Head of caudate nucleus (tissue), 42 donors: ENCODE measurements at places on chromosomes 7 and 10.

- DNase-seq, result no peak
Measured at GRCh38 chr7:106957766-106958165, 86.7 kb upstream of the PRKAR2B start.

- DNase-seq, result no peak
Measured at GRCh38 chr7:124914298-124914697, 15.3 kb downstream of the POT1 start.

DNA sequence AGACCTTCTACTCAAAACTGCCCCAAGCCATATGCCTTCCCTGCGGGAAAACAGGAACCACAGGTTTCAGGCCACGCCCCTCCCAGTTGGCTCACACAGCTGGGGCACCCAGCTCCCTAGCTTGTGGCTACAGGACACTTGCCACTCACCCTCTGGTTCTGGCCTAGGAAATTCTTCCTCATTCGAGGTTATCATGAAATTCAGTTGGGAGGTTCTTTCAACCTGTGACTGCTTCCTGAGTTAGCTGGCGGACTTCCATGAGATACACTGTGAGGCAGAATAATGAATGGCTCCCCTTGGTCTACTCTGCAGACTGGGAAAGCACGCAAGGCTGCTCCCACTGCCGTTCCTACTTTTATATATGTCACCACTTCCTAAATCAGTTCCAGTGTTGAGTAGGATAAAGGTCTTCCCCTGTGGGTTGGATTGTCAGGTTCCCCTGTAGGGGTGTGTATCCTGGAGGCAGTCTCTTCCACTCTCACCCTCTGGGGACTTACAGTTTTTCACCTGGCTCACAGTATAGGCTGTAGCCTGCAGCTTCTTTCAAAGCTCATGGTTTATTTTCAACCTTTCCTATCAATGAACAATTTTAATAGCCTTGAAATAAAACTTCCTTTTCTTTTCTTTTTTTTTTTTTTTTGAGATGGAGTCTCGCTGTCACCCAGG is 37.0 kb downstream of the GPR22 start:
- no peak for DNase-seq

- DNase-seq, result no peak
Measured at GRCh38 chr7:144969787-144970186, 133.9 kb upstream of the TPK1 start.

DNA sequence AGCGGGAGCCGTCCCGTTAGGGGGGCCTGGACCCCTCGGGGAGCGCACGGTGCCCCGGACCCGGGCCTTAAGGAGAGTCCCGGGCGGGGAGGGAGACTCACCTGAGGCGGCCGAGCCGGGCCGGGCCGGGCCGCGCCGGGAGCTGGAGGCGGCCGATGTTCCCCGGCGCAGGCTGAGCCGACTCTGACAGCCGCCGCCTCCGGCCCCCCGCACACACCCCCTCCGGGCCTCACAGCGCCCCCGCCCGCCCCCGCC is at the start of gene ACHE:
Gene ACHE, minus strand, starts transcription at position 188 of the 255 bp plus-strand sequence. CDS start 1,656 bp downstream, outside the sequence.
- DNase-seq, result no peak

GRCh38 chr10:93913706-93914105 is 19.9 kb downstream of the SLC35G1 start:
- DNase-seq, result no peak

DNA sequence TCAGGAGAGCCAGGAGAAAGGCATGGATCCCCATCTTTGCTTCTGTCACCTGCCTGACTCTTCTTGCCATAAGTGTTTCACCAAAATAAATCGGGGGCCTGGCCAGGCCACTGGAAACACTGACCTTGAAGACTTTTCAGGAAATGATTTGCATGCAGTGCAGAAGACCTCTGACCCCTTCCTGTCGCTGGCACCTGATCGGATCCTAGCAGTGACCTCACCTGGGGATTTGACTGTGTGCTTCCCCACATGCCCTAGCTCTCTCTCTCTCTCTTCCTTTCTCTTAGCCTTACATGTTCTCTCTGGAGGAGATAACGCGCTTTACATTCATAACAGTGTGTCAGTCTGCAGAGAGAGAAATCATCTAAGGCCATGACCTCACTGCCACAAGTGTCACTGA is 243.0 kb downstream of the PRPF18 start:
- DNase-seq, result no peak

- no peak for DNase-seq
Measured at GRCh38 chr7:115271332-115272235, 349.7 kb downstream of the MDFIC start.

DNA sequence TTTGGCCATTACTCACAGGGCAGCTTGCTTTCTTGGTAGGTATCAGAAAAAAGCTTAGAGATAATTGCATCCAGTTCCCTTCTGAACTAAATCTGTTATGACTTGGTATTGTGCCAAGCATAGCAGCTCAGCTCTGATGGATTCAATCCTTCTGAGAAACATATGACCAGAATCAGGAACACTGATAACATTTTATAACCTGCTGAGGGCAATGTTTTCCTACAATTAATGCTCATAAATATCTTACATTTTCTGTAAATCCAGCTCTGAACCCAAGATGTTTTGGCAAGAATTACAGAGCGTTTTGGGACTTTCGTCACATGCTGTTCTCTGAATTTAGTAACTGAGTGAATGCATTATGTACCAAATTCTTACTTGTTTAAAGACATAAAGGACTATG is 167.8 kb downstream of the KIF20B start:
- DNase-seq, result no peak

DNA sequence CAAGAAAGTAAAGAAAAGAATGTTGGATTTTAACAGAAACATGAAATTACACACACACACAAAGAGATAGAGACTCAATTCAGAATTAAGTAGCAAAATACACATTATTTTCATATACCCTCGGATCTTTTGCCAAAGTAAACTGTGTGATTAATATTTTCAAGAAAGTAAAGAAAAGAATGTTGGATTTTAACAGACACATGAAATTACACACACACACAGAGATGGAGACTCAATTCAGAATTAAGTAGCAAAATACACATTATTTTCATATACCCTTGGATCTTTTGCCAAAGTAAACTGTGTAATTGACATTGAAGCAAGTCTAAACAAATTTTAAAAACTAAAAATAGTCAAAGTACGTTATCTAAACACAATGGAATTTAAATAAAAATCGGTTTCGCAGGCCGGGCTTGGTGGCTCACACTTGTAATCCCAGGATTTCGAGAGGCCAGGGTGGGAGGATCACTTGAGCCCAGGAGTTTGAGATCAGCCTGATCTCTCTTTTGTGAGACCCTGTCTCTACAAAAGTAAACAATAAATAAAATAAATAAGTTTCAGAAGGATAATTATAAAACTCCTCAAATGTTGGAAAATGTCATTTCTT is 337.3 kb upstream of the MAGI2 start:
- no peak for DNase-seq

- no peak for DNase-seq
Measured at GRCh38 chr7:11706666-11707605, 125.1 kb downstream of the THSD7A start.

- DNase-seq, result no peak
Measured at GRCh38 chr7:42614636-42615035, 297.2 kb downstream of the C7orf25 start.

DNA sequence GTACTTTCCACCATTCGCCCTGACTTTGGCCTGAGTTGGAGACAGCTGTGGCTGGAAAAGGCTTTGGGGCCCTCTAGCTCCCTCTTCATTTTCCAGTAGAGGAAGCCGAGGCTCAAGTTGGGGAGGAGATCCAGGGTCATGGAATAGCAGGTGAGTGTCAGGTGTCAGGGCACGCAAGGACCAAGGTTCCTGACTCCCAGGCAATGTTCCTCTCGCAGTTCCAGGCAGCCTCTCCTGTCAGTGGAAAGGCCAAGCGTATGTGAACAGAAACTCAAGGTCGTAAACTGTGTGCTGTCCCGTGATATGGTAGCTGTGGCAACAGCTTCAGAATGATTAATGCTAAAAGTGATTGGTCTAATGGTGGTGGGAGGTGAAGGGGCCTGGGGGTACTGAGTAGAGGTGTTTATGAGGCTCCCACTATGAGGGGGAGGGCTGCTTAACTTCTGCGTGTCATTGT is 13.2 kb downstream of the ADAMTS14 start:
- no peak for DNase-seq

DNA sequence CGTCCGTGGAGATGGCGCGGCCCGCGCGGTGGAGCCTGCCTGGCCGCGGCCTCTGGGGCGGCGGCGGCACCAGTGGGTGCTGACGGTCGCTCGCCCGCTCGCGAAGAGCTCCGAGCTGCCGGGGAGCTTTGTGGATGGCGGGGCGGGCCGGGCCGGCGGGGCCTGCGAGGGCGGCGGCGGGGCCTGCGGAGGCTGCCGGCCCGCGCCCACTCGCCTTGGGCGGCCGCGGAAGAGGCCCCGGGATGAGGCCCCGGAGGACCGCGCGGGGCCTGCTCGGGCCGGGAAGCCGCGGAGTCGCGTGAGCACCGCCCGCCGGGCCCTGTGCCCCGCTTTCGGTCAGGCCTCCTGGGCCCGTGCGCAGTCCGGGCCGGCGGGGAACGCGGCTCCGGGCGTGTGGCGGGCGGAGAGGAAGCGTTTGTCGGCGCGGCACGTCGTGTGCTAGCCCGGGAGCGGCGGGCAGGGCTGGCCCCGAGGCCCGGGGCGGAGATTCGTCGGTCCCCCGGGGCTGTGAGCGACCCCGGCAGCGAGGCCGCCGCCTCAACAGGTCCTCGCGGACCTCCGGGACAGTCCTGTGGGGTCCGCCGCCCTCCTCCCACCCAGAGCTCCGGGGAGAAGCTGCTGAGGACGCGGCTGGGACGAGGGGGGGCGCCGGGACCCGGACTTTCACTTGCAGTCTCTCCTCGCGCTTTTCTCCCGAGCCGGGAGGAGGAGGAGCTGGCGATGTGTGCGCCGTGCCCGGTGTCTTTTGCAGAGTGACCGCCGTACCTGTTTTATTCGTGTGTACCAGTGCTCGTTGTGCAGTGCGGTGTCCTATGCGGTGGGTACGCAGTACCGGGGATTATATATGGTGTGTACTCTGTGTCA is 578 bp downstream of the ZMYND11 start:
- peak; percentile 69 for DNase-seq

DNA sequence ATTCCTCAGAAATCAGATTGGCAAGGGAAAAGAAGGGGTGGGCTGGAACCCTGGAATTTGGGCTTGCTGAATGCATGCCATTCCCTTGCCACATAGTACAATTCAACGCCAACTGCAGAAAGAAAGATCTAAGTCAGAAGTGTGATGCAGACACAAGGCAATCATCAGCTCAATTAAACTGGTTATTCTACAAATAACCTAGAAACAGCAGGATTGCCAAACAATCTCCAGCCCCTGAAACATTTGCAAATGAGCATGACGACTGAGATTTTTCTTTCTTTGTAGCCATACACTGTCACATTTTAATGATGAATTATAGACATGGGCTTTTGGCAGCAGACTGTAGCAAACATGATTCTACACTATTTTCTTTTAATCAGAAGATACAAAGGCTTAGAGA is 16.5 kb upstream of the CREB5 start:
- DNase-seq, result no peak

DNA sequence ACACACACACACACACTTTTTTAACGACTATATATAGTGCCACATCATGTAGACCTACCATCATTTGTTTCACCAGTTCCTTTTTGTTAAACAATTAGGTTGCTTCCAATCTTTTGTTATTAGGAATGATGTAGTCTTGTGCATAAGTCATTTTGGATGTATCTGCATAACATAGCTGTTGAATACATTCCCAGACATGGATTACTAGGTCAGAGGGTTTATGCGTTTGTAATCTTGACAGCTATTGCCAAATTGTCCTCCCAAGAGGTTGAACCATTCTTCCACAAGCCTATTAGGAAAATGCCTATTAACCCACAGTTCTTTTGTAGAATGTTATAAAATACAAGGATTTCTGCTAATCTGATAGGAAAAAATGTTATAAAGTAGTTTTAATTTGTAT is 87.3 kb downstream of the PALS2 start:
- DNase-seq, result no peak

GRCh38 chr7:55432939-55433784 is 68.0 kb downstream of the LANCL2 start:
- DNase-seq, result no peak

- no peak for DNase-seq
Measured at GRCh38 chr7:47508389-47509380, 73.2 kb downstream of the TNS3 start.

DNA sequence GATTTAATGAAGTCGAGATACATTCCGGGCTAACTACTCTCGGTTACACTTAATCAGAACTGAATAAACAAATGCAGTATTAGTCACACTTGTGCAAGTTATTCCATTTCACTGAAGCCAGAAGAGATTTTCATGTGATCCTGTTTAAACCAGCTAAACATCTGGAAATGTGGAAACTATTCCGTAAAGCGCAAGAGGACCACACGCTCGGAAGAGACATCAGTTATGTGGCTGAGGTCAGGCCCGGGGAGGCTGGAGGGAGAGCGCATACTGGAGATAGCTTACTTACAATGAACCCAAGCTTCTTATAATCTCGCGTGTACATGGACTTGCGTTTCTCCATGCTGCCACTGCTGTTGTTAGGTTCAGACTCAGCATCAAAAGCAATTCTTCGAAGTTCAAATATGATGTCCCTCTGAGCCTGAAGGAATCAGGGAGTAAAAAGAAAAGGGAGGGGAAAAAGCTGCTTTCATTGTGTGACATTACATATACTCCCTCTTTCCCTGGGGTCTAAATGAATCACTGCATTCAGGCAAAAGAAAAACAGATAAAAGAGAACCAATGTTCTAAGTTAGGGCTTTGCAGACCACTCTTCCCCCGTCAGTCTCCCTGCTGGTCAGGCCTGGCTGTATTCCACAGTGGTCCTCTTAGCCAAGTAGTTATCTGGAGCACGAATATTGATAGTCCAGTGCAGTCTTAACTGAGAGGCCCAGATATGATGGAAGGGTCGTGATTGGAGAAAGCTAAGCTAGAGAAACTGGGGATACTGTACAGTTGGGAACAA is 237.4 kb downstream of the ELMO1 start:
- no peak for DNase-seq

DNA sequence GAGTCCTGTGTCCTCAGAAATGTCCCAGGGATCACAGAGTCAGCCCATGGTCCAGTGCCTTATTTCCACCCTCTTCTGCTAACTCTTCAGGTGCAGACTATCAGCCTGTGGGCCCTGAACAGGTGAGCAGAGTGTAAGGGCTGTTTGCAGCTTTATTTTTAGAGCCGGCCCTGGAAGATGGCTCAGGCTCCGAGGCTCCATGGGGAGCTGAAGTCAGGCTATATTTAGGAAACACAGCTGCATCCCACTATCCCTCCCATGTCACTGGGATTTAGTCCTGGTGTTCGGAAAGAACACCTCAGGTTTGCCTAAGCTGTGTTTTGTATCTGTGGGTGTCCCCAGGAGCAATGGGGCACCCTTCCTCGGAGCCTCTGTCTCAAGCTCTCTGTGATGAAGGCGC is 126.9 kb downstream of the RPS24 start:
- DNase-seq, result no peak
